ENCODE measurements at places on chromosomes 2 and 18. TPM values are rescaled to one million over a fixed set of nuclear protein-coding genes. Genes with fewer than 3 reads are reported as not detected.

The CPO gene
- 0.90 TPM for polyA plus RNA-seq

The TEX44 gene
- polyA plus RNA-seq, result not detected

The PROKR1 gene
- 1.1 TPM for polyA plus RNA-seq

The ABCB11 gene
- polyA plus RNA-seq, result 0.03 TPM

The NXPH2 gene
- polyA plus RNA-seq, result 2.7 TPM

The NDC80 gene
- 48.3 TPM for polyA plus RNA-seq

Measured in GM23338 (cell line).